ENCODE measurements at places on chromosomes 6 and 20.

DNA sequence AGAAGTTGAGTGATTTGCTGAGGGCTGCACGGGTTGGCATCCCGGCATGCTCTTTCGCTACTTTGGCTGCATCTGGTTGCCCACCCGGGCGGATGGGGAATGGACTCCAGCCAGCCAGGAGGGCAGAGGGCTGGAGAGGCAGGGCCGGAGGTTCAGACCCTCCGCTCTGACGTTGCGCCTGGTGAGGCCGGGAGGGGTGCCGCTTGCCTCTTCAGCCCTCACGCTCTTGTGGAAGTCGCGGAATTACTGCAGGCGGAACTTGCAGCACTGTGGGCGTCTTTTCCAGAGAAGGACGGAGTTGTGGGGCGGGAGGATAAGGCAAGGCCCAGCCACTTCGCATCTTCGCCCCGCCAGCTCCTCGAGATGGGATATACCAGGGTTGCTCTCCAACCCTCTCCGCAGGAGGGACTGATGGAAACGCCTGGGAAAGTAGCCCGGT, 656 bp downstream of the RTEL1 start:
- DNase-seq = no peak

DNA sequence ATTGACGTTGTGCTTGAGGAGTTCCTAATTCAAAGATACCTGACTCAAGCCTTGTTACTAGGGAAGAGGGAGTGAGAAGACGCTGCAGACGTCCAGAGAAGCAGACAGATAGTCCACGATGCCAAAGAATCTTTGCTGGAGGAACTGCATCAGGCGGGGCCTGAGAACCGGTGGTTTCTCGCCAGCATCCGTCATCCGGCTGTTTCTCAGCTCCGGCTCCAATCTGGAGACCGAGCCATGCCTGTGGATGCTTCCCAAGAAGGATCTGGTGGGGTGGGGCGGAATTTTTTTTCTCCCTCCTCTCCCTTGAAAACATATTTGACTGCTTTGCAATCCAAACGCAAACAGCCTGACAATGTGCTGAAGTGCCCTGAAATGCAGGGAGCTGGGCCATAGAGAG, 125.8 kb upstream of the SRSF6 start:
- DNase-seq = no peak

- no peak for DNase-seq
These were observed 560.0 kb upstream of the CDH4 start for GRCh38 chr20:60691966-60692615.

DNA sequence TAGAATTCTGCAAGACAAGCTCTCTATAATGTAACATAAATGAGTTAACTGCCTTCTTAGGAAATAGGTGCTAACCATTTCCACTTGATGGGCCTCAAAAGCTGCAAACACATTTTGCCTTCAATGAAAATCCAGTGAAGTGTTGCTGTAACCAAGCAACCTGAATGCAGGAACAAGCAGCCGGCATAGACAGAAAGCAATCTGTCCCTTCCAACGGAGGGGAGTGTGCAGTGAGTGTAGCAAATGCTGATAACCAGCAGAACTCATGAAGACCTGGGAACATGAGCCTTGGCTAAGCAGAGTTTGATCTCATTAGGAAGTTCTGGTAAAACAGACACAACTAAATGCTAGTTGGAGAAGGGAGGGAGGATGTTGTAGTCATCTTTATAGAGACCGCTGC, 697.8 kb downstream of the KIF16B start:
- peak; percentile 47 for DNase-seq

- DNase-seq = no peak
These were observed 8.9 kb downstream of the RPS10 start for GRCh38 chr6:34416877-34417371.

Data from NCI-H1105 treated with DMSO at 0.1 percent for 48 hours (cell line).